Kidney epithelial cell (primary cell): ENCODE measurements at places on chromosomes 16 and 17.

GRCh38 chr17:30831257-30831656 lies 509 bp upstream of the ATAD5 start:
- no peak for DNase-seq

GRCh38 chr16:25035494-25036405 lies 20.6 kb upstream of the ARHGAP17 start:
- no peak for DNase-seq

GRCh38 chr17:43787728-43788127 lies 7.5 kb downstream of the CFAP97D1 start:
- no peak for DNase-seq

DNA sequence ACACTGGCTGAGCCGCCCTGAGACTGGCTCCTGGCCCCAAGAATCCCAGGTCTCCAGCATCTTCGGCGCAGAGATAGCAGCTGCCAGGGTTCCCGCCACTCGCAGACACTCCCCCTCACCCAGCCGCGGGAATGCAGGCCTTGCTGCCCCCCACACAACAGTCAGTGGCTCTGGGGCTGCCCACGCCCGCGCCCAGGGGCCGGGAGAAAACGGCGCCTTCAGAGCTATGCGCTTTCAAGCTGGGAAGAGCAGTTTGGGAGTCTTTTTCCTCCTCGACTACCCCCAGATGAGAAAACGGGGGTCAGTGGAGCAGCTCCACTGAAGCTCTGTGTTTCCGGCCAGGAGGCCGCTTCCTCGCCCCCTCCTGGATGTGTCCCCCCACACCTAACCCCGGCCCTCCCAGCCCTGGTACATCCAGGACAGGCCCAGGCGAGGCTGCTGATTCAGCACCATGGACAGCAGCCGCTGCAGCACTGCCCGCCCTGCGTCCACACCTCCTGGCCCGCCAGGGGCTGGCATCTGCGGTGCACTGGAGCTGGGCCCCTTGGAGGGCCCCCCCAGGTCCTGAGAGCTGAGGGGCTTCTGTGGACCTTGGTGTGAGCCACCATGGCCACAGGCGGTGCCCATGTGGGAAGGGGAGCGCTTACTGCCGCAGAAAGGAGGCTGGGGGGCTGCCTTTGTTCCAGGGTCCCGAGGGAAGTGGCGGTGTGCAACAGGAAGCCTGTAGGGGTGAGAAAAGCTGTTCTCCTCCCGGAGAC lies 35.7 kb downstream of the CACNA1H start:
- no peak for DNase-seq

GRCh38 chr16:67943619-67944504 lies at the start of gene LCAT:
Gene LCAT (minus strand): TSS chr16:67944120. CDS start chr16:67944101, 19 bp downstream.
- DNase-seq, result no peak

DNA sequence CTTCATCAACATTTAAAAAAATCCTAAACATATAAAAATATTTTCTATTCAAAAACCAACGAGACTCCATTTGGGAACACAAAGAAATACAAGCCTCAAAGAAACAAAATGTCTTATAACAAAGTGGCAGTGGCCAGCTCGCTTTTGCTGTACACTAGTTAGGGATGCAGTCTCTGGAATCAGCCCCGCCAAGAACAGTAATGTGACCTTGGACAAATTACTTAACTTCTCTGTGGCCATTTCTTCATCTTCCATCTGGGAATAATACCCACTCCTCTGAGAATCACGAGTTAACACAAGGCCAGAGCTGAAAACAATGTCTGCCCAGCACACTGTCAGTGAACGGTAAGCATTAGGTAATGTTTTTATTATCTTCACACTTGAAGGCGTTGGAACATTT lies 5.6 kb downstream of the STAT5B start:
- no peak for DNase-seq

GRCh38 chr17:76716146-76716838 lies 5.5 kb upstream of the MXRA7 start:
- peak; percentile 85 for DNase-seq

DNA sequence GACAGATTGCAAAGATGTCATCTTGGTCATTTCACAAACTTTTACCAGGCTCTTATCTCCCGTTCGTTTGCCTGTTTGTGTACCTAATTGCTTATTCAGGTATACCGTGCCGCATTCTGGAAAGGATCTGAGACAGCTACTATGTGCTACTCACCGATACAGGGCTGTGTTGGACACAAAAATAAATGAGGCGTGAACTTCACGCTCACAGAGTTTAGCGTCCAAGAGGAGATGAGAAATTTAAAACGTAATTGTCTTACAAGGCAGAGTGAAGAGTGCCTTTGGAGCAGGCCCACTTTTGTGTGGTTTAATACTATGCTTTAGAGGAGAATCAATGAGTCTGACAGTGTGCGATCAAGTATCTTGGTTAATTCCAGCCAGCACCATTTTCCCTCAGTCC lies 26.7 kb downstream of the MAF start:
- DNase-seq, result no peak

DNA sequence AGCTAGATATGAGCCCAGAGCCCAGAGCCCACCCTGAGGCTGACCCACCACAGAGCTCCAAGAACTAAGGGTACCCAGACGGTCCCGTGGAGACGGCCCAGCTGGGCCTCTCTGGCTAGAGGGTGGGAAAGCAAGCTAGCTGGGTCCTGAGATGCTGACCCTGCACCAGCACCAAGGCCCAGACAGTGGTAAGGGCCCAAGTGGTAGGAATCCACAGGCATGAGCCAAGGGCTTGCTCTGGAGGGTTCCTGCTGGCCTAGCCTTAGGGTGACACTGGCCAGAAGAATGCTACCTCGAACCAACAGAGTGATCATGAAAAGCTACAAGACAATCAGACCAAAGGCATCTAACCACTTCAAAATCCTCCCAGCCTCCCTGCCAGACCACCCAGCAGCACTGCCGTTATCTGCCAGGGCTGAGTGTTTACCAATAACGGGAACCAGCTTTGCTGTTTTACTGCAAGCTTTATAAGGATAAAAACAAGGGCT lies 13.2 kb downstream of the HIC1 start:
- no peak for DNase-seq

- DNase-seq, result no peak
Measured at GRCh38 chr16:67702130-67702529, 17.0 kb downstream of the GFOD2 start.

DNA sequence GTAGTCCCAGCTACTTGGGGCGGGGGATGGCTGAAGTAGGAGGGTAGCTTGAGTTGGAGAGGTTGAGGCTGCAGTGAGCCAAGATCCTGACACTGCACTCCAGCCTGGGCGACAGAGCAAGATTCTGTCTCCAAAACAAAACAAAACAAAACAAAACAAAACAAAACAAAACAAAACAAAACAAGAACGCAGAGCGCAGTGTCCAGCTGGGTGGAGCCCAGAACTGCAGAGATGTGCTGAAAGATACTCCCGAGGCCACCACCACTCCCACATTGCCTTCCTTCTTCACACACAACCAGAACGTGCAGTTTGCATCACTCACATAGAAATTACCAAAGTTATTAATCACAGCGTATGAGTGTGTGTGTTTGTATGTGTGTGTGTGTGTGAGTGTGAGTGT lies 222.9 kb upstream of the ASIC2 start:
- DNase-seq, result no peak

- DNase-seq, result no peak
Measured at GRCh38 chr16:70576431-70577255, 53.0 kb downstream of the SF3B3 start.

DNA sequence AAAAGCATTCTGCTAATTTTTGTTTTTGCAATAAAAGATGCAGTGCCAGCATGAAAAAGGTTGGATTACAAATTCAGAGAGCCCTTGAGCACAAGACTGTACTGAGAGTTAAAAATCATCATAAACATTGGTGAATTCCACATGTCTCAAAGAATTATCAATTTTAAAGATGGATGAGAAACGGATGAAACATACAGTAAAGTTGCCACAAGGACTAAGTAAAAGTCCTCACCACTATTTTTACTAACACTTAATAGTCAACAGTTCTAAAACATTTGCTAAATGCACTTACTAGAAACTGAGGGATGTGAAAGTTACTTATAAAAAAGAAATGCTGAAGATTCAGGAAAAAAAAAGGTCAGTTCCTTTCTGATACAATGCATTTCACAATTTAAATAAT lies 25.8 kb upstream of the NACA2 start:
- DNase-seq, result no peak

- no peak for DNase-seq
Measured at GRCh38 chr16:74699666-74700065, 996 bp downstream of the MLKL start.

DNA sequence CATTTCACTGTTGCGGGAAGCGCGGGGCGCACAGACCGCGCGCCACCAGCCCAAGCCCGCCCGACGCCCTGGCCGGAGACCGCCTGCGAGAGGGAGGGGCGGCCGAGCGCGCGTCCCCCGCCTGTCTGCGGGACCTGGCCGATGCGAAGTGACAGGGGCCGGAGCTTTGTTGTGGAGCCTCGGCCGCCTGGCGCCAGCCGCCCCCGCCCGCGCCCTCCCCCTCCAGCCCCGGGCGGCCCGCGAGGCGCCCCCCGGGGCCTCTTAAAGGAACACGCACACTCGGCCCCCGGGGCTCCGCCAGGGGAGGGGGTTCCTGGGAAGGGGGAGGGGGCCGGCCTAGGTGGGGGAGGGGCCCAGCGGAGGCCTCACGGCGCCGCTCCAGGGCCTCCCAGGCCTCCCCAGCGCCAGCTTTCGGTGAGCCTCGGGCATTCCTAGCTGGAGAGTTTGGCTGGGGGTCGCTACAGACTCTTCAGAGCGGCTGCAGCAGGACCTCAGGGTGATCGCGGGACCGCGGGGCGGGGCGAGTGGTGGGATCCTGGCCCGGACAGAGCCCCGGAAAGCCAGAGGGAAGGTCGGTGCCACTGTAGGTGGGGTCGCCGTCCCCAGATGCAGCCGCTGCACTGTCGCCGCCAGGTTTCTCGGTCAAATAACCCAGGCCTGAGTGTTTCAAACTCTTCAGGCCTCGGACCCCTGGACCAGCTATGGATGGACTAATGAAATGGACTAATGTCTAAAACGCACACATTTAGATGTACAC lies 2.4 kb upstream of the TBX2 start:
- no peak for DNase-seq

DNA sequence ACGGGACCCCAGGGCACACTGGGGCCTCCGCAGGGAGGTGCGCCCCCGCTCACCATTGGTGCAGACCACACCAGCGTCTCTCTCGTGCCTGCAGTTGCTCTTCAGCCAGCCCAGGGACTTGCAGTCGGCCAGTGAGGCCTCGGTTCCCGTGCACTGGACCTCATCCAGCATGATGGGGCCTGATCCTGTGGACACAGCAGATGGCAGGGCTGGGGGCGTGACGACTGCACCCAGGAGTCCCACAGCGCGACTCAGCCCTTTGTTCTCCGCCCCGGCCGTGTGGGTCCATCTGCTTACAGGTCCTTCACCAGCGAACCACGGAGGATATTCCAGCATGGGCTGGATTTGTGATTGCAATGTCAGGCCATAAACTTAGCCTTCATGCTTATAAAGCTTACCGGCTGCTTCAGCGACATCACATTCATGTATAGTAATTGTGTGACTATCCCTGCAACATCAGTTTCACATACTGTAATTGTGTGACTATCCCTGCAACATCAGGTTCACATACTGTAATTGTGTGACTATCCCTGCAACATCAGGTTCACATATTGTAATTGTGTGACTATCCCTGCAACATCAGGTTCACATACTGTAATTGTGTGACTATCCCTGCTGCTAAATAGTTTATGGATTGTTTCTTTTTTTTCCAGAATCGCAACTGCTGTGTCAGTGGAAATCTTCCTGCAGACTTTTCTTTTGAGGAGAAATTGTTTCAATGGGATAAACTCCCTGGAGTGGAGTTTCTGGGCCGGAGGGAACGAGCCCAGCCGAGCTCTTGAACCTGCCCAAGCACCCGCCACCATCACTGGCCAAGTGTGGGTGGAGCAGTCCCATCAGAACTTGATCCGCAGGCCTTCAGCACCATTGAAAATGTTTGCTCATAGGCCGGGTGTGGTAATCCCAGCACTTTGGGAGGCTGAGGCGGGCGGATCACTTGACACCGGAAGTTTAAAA lies 4.8 kb downstream of the LGALS3BP start:
- DNase-seq, result peak; percentile 23

GRCh38 chr17:58503866-58504265 lies 10.6 kb downstream of the MTMR4 start:
- no peak for DNase-seq

GRCh38 chr16:12089492-12090150 lies 113.1 kb downstream of the SNX29 start:
- DNase-seq, result no peak
